ENCODE measurements at places on chromosomes 7 and 10. TPM values are rescaled to one million over a fixed set of nuclear protein-coding genes. Genes with fewer than 3 reads are reported as not detected.

GRCh38 chr10:120184547-120185337, 272.3 kb upstream of the PLPP4 start:
- no peak for DNase-seq

The OGDHL gene
- polyA plus RNA-seq, result not detected

The GARIN1A gene
- 0.62 TPM for polyA plus RNA-seq

The IRF5 gene
- 0.80 TPM for polyA plus RNA-seq

The TSPAN33 gene
- polyA plus RNA-seq, result 2.2 TPM

The SMKR1 gene
- polyA plus RNA-seq, result not detected
